ENCODE measurements at places on chromosomes 13 and 19.
A peak's percentile ranks its signal among the peaks of the same experiment; 100 is the strongest.

- DNase-seq: no peak
Observed at GRCh38 chr13:65260946-65261891, 1968.9 kb downstream of the PCDH9 start.

DNA sequence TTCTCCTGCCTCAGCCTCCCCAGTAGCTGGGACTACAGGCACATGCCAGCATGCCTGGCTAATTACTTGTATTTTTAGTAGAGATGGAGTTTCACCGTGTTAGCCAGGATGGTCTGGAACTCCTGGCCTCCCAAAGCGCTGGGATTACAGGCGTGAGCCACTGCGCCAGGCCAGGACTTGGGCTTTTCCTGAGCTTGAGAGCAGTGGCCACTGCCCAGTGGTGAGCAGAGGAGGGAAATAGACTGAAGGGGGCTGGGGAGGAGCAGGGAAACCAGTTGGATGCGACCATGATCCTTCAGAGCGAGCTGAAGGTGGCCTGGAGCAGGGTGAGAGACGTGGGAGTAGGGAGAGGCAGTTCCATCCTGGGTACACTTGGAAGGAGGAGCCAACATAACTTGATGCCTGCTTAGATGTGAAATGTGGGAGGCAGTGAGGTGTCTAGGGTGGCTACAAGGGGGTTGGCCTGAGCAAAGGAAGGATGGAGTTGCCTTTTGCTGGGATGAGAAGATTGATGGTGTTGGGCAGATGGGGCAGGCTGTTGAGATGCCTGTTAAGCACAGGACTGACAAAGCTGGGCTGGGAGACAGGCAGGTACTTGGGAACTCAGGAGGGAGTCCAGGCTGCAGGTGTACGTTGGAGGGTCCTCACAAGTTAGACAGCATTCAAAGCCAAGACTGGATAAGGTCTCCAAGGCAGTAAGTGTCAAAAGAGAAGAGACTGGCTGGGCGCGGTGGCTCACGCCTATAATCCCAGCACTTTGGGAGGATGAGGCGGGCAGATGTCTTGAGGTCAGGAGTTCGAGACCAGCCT, 31.8 kb downstream of the KCTD15 start:
- DNase-seq: no peak

DNA sequence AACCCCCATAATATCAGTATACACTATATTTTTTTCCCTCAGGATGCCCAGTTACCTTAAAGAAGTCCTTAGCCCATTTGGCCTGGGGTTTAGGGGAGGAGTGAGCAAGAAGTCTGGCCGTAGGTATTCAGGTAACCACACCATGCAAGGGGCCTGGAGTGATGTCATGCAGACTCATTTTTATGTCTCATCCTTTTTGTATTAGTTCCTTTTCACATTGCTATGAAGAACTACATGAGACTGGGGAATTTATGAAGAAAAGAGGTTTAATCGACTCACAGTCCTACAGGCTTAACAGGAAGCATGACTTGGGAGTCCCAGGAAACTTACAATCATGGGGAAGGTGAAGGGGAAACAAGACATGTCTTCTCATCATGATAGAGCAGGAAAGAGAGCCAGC, 12.2 kb downstream of the TPP2 start:
- no peak for DNase-seq

GRCh38 chr13:113742000-113742441, 17.0 kb upstream of the TMEM255B start:
- DNase-seq: no peak

GRCh38 chr13:24063281-24063877, 97.1 kb upstream of the SPATA13 start:
- DNase-seq: peak; percentile 70

- no peak for DNase-seq
Observed at GRCh38 chr13:98801626-98802418, 49.4 kb upstream of the SLC15A1 start.

GRCh38 chr19:16760990-16761389, 41.3 kb downstream of the NWD1 start:
- no peak for DNase-seq

GRCh38 chr13:40076765-40077362, 421.4 kb downstream of the COG6 start:
- no peak for DNase-seq

DNA sequence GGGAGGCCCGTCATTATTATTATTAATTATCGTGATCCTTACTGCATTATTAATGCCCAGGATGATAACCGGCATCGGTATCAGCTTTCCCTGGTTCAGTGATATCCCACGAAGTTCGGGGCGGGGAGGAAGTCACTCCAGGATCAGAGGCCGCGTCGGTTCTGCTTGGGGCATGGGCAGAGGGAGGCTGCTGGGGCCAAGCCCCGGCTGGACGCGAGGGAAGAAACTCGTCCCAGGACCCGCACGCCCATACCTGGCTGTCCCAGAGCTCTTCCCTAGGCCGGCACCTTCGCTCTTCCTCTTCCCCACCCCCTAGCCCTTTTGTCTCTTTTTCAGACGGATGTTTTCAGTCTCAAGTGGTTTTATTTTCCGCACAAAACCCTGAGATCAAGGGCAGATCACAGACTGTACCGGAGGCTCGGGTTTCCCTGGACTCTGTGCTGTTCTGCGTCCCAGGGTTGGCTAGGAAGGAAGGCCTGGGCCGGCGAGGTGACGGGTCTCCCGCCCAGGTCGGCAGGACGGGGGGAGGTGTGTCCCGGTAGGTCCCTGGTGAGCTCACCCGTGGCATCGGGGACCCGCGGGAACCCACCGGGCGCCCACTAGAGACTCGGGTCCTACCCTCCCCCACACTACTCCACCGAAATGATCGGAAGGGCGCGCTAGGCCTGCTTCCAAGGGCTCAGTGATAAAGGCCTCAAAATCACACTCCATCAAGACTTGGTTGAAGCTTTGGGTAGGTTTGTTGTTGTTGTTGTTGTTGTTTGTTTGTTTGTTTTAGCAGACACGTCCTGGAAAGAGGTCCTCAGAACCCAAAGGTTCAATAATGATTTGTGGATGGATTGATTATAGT, 7.9 kb downstream of the ZIC2 start:
- DNase-seq: no peak

GRCh38 chr13:28488376-28489005, 6.4 kb downstream of the FLT1 start:
- no peak for DNase-seq

DNA sequence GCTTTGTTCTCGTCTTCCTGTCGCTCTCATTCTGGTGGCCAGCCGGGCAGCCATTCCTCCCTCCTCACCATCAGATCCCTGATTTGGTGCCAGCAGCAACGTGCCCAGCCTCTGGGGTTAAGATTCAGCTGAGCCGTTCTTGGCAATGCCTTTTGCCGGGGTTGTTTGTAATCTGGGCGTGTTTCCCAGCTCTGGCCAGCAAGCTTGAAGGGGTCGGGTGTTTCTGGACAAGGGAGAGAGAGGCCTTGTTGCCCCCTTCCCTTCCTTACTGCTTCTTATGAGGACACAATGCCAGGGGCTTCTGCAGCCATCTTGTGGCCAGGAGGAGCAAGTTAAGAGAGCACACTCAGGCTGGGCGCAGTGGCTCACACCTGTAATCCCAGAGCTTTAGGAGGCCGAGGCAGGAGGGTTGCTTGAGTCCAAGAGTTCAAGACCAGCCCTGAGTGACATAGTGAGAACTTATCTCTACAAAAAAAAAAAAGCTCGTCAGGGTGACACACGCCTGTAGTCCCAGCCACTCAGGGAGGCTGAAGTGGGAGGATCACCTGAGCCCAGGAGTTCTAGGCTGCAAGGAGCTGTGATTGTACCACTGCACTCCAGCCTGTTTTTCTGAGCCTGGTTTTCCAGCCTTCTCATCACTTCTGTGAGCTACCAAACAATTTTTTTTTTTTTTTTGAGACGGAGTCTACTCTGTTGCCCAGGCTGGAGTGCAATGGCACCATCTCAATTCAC, 10.7 kb upstream of the CRTC1 start:
- peak; percentile 54 for DNase-seq

DNA sequence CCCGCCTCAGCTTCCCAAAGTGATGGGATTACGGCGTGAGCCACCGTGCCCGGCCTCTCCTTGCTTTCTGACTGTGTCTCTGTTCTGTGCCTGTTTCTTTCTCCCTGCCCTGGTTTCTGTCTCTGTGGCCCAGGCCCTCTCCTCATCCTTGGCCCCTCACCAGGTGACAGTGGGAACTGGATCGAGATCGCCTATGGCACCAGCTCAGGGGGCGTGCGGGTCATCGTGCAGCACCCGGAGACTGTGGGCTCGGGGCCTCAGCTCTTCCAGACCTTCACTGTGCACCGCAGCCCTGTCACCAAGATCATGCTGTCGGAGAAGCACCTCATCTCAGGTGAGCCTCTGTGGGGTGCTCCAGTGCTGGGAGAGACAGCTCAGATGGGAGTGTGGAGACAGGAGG, 9.9 kb downstream of the SHKBP1 start:
- DNase-seq: no peak

DNA sequence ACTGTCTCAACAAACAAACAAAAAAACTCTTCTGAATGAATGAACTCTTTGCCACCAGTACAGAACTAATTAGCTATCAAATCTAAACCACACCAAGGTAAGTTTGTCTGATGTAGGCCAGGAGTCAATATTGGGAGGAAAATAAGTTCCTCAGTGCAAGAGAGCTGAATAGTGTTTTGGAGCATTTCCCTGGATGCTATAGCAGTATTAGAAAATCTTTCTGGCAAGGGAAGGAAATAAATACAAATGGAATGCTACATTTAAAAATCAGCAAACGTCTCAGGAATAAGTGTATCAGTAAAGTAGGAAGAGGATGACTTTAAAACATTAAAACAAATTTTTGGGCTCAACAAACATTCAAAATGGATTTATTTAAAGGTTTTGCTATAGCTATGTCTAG, 81.3 kb upstream of the TMTC4 start:
- no peak for DNase-seq

DNA sequence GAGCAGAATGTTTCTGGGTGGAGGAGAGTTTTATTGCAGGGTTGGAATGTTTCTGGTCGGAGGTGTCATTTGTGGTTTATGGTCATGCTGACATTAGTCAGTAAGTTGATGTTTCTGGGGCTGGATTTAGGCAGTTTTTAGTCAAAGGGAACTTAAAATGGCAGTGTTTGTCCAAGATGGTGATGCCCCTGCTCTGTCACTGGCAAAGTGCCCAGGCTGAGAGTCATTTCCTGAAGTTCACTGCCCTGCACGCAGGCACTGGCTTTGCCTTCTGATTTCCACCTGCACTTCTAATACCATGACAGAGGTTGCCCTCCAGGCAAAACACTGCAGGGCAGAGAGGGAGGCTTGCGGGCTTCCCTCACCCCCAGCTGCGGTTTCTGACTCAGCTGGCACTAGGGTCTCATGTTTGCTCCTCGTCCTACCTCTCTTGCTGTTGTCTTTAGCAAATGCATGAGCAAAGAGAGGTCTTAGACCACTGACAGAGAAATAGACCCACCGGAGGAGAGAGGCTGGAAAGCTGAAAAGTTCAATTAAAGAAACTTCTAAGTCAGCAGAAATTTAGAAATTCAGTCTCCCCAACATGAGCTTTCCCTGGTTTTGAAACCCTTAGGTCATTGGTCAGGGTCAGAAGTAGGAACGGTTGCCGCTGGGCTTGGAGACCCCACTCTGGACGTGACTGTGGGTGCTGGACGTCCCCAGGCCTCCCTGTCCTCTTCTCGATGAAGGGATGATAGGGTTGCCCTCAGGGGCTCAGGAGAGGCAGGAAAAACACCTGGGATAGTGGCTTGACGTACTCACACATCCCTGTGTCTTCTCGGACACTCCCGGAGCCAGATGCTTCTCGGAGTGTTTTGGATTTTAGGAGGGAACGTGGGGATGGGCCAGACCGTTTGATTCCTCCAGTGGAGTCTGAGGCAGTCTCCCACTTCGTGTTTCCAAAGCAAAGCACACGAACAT, 26.3 kb downstream of the TMEM255B start:
- DNase-seq: no peak

- no peak for DNase-seq
Observed at GRCh38 chr19:11323601-11324078, 15.8 kb downstream of the RAB3D start.

DNA sequence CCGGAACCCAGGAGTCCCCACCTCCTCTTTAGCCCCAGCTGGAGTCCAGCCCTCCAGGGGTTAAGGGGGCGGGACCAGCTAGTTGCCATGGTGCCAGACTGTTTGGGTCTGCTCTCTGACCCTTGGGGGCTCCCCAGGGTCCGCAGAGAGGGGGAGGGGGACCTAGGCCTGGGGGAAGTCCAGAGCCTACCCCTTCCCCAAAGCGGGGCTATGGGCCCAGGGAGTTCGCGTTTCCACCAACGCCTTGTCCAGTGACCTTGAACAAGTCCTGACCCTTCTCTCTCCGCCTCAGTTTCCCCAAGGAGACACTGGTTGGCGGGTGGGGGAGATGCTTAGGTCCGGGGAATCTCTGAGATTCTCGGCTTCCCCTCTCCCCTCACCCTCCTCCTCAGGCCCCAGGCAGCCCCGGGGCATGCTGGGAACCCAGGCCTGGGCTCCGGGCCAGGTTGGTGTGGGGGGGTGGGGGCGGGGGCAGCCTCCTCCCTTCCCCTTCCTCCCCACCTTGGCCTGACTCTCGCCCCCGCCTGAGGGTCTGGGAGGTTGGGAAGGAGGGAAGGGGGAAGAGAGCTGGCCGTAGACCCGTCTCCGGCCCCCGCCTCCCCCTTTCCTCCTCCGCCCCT, 2.6 kb upstream of the SPACA6 start:
- DNase-seq: peak; percentile 79

- no peak for DNase-seq
Observed at GRCh38 chr13:72218966-72219365, 352.0 kb upstream of the DACH1 start.

- no peak for DNase-seq
Observed at GRCh38 chr13:75186379-75186778, 295.6 kb downstream of the TBC1D4 start.

GRCh38 chr13:28856287-28856686, 36.1 kb downstream of the MTUS2 start:
- no peak for DNase-seq

- DNase-seq: no peak
Observed at GRCh38 chr19:51089786-51090185, 7.1 kb upstream of the KLK14 start.

GRCh38 chr13:51501592-51502152, 48.8 kb upstream of the INTS6 start:
- DNase-seq: no peak
